ENCODE measurements at places on chromosomes 11 and 22. TPM values are rescaled to one million over a fixed set of nuclear protein-coding genes. Genes with fewer than 3 reads are reported as not detected.
A peak's percentile ranks its signal among the peaks of the same experiment; 100 is the strongest.

- no peak for DNase-seq
- H3K36me3 ChIP-seq, result peaks cover 51% of the 10 kb centered on the region
- peaks cover 22% of the 10 kb centered on the region for H3K4me1 ChIP-seq
- no peak overlapping the region for H3K4me3 ChIP-seq
Measured at GRCh38 chr11:69647390-69647748, 6.4 kb downstream of the CCND1 start.

- H3K36me3 ChIP-seq, result no peaks in the 10 kb centered on the region
- no peak overlapping the region for H3K4me3 ChIP-seq
- no peaks in the 10 kb centered on the region for H3K27me3 ChIP-seq
- DNase-seq, result peak; percentile 25
- H3K4me1 ChIP-seq, result no peaks in the 10 kb centered on the region
- no peak overlapping the region for H3K27ac ChIP-seq
Measured at GRCh38 chr11:129881570-129882170, 13.7 kb downstream of the NFRKB start.

- no peak overlapping the region for H3K27ac ChIP-seq
- H3K4me3 ChIP-seq, result no peak overlapping the region
- DNase-seq, result no peak
- H3K27me3 ChIP-seq, result no peaks in the 10 kb centered on the region
Measured at GRCh38 chr11:22903782-22904181, 43.5 kb upstream of the CCDC179 start.

DNA sequence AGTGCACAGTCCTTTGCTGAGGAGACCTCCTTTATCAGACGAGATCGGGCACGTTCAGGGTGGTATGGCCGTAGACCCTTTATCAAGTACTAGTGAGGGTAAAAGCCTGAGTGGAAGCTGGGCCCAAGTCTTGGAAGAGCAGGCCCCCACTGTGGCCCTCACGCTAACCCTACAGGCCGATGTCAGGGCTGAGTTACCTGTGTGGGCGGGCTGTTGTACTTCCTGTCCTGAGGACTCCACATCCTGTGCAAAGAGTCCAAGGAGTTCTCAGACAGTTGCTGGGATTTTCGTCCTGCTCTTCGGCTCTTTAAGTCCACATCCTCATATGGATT lies 34.9 kb downstream of the RPL27A start:
- H3K36me3 ChIP-seq, result peaks cover 38% of the 10 kb centered on the region
- H3K27ac ChIP-seq, result peak overlapping the region; percentile 72
- peaks cover 72% of the 10 kb centered on the region for H3K4me1 ChIP-seq
- DNase-seq, result no peak

- H3K27ac ChIP-seq, result no peak overlapping the region
- no peaks in the 10 kb centered on the region for H3K4me1 ChIP-seq
- no peaks in the 10 kb centered on the region for H3K27me3 ChIP-seq
- no peak overlapping the region for H3K4me3 ChIP-seq
- DNase-seq, result no peak
- H3K36me3 ChIP-seq, result no peaks in the 10 kb centered on the region
Measured at GRCh38 chr11:63551091-63551888, 11.9 kb downstream of the PLAAT2 start.

- no peak for DNase-seq
- H3K27me3 ChIP-seq, result no peaks in the 10 kb centered on the region
- H3K4me3 ChIP-seq, result no peak overlapping the region
- no peak overlapping the region for H3K27ac ChIP-seq
- no peaks in the 10 kb centered on the region for H3K4me1 ChIP-seq
Measured at GRCh38 chr11:118065384-118065783, 11.5 kb upstream of the TMPRSS4 start.

DNA sequence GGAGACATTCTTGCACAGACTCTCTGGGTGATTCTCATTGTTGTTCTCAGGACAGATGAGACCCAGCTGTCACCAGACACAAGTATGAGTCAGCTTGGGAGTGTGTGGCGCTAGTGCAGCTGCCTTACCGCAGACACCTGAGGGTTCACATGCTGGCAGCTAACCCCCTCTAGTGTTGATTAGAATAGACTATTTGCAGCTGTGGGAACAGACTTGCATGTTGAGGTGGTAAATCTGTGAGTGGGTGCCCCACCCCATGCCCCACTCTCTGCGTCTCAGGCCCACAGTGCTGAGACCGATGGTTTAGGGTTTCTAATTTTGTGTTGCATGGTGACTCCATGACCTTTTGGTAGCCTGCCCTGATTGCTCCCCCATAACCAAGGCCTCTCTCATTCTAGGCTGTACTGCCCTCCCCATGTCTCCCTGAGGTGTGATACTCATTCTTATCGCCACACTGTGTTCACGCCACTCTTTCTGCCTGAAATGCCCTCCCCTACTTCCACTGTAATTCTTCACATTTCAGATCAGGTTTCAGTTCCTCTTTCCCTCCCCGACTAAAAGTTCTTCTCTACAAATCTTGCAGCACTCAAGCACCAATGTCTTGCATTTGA lies 73.7 kb upstream of the KIRREL3 start:
- no peak for DNase-seq
- H3K27me3 ChIP-seq, result no peaks in the 10 kb centered on the region
- H3K4me3 ChIP-seq, result no peak overlapping the region
- no peak overlapping the region for H3K27ac ChIP-seq
- no peaks in the 10 kb centered on the region for H3K36me3 ChIP-seq

DNA sequence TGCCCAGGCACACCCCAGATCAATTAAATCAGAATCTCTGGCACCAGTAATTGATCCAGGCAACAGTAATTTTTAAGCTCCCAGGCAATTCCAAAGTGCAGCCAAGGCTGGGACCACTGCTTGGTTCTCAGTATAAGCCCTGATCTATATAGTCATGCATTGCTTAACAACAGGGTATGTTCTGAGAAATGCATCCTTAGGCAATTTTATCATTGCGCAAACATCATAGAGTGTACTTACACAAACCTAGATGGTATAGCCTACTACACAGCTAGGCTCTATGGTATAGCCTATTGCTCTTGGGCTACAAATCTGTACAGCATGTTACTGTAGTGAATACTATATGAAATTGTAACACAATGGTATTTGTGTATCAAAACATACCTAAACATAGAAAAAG lies 651 bp upstream of the C11orf42 start:
- H3K27me3 ChIP-seq, result no peaks in the 10 kb centered on the region
- no peak for DNase-seq
- no peak overlapping the region for H3K27ac ChIP-seq
- H3K36me3 ChIP-seq, result peaks cover under 1% of the 10 kb centered on the region

DNA sequence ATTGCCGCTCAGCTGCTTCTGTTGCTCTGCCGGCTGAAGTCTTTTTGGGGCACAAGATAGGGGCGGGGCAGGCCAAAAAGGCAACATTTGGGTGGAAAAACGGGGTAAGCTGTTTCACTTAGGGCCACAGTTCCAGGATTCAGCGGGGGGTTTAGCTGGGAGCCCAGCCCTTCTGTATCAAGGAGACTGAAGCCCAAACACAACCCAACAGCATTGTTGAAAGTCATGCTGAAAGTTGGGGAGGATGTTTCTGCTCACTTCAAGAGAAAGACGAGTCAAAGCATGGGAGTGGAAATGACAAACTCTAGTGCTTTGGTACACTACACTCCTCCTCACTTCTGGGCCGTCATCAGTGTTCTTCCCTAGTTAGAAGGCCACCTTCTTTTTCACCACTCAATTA lies 56.1 kb upstream of the GNAZ start:
- no peaks in the 10 kb centered on the region for H3K36me3 ChIP-seq
- no peaks in the 10 kb centered on the region for H3K4me1 ChIP-seq
- H3K4me3 ChIP-seq, result no peak overlapping the region
- no peaks in the 10 kb centered on the region for H3K27me3 ChIP-seq

- no peak overlapping the region for H3K27ac ChIP-seq
- DNase-seq, result no peak
- no peak overlapping the region for H3K4me3 ChIP-seq
- peaks cover 11% of the 10 kb centered on the region for H3K27me3 ChIP-seq
- H3K36me3 ChIP-seq, result no peaks in the 10 kb centered on the region
Measured at GRCh38 chr11:45319077-45319476, 32.9 kb upstream of the SYT13 start.

DNA sequence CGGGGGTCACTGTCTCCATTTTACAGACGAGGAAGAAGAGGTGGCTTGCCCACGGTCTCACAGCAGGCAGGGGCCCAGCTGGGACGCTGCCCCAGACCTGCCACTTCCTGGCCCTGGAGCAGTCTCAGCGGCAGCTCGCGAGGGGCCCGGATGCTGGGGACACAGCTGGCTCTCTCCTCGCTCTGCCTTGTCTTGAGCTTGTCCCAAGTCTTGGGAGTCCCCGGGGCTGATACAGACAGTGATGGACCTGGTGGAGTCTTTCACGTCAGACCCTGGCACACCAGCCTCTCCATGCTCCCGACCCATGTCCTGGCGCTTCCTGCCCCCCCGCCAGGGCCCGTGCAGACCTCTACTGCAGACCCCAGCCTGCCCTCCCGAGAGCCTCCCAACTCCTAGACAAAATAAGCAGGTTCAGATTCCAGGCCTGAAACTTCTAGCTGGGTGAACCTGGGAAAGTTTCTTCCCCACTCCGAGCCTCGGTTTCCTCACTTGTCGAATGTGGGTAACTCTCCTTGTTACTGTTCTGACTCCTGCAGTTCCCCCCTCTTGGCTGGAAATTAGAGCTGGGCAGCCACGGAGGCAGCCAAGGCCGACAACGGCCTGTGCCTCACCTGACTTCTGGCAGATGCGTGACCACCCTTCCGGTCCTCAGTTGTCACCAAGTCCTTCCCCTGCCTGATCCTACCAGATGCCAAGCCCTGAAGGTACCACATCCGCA lies 145.4 kb downstream of the CACNA1I start:
- H3K27me3 ChIP-seq, result no peaks in the 10 kb centered on the region
- no peaks in the 10 kb centered on the region for H3K36me3 ChIP-seq
- H3K27ac ChIP-seq, result no peak overlapping the region
- no peak for DNase-seq

DNA sequence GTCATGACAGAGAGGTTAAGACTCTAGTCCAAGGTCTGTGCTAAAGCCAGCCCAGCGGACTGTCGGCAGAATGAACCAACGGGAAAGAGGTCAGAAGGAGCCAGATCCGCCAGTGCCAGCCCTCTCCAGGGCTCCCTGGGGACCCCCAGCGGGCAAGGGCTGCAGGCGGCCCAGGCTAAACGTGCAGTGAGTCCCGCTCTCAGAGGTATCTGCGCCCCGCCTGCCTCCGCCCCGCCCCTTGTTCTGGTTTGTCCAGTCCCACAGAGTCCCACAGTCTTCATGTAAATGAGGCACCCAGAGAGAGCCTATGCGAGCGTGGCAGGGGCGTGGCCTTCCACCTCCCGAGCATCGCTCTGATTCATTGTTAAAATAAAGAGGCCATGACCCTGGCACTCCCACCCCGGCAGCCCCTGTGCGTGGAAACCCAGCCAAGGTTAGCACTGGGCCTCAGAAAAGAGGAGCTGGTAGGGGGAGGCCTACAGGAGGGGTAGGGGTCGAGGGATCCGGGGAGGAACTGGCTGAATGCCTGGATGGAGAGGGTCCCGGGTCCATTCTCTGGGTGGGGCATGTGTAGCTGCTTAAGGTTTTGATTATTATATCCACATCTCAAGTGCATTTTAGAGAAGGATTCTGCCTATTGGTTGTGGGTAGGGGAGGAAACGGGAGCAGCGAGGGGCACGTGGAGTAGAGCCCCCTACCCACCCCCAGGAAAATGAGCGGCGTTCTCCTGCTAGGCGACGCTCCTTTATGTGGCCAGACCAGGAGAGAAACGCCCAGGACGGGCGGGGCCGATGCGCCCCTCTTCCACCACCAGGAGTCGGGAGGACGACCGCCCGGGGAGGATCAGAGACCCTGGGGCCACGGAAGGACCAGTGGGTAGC lies at the start of gene TRIOBP:
TRIOBP (plus strand) TSS at position 392 of the 881 bp plus-strand sequence. CDS start 4,318 bp downstream, outside the sequence.
- peaks cover 17% of the 10 kb centered on the region for H3K4me1 ChIP-seq
- no peaks in the 10 kb centered on the region for H3K27me3 ChIP-seq
- DNase-seq, result peak; percentile 93
- no peak within 1 kb of the TSS for H3K27ac ChIP-seq
- H3K36me3 ChIP-seq, result peaks cover 28% of the 10 kb centered on the region
- H3K4me3 ChIP-seq, result no peak within 1 kb of the TSS

- no peaks in the 10 kb centered on the region for H3K4me1 ChIP-seq
- H3K27ac ChIP-seq, result no peak overlapping the region
Measured at GRCh38 chr11:34330653-34331052, 27.2 kb downstream of the ABTB2 start.

GRCh38 chr11:121829159-121829643 lies 286.8 kb downstream of the BLID start:
- no peaks in the 10 kb centered on the region for H3K36me3 ChIP-seq
- H3K27ac ChIP-seq, result peak overlapping the region; percentile 56
- no peak overlapping the region for H3K4me3 ChIP-seq
- DNase-seq, result peak; percentile 34
- no peaks in the 10 kb centered on the region for H3K4me1 ChIP-seq

DNA sequence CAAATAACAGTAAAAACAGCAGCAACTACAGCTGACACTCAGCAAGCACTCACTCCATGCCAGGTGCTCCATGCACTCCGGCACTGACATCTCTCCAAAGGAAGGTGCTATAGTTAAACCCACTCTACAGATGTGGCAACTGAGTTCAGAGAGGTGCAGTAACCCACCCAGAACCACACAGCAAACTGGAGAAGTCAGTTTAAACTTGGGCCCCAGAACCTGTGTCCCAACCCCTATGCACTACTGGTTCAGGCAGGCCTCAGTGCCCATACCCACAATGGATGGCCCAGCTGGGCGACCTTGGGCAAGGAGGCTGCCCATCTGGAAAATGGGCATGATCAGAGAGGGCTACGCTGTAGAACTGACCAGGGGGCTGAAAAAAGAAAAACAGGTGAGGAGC lies 26.4 kb upstream of the TCF20 start:
- no peaks in the 10 kb centered on the region for H3K36me3 ChIP-seq
- no peaks in the 10 kb centered on the region for H3K4me1 ChIP-seq
- H3K27me3 ChIP-seq, result no peaks in the 10 kb centered on the region
- H3K4me3 ChIP-seq, result no peak overlapping the region
- no peak overlapping the region for H3K27ac ChIP-seq

Gene NEFH
- 35.6 TPM for total RNA-seq

Gene LMO2
- 12.4 TPM for total RNA-seq
